ENCODE measurements at places on chromosomes 13 and 19.

- DNase-seq = no peak
These were observed 729.4 kb downstream of the EFNB2 start for GRCh38 chr13:105805892-105806627.

DNA sequence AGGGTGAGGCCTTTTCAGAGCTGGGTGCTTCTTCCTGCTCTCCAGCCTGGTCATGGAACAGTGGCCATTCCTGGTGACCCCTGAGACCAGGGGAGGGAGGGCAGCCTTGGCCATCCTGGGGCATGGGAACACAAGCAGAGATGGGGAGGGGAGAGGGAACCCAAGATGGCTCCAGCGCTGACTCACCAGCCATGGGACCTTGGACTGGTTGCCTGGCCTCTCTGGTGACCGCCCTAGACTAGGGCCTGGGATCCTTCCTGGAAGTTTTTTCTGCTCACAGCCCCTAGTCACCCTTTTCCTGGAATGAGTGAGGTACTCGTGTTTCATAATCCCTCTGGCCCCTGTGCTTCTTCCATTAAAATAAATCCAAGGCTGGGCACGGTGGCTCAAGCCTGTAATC is 3.3 kb upstream of the OPA3 start:
- no peak for DNase-seq

DNA sequence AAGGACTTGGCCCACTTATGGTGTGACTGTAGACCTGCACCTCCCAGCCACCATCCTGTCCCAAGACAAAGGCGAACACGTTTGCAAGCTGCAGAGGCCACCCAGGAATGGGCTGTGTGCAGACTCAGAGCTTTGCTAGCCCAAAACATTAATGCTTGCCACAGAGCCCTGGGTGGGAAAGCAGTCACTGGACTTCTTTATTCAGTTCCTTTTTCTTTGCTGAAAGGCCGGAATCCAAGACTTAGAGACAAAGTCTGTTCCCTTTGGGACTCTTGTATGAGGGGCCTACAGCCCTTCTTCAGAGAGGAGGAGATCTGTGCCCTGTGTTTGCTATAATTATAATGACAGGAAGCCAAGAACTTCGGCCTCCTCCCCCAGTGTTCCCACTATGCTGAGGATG is 167.8 kb downstream of the DLEU7 start:
- no peak for DNase-seq

DNA sequence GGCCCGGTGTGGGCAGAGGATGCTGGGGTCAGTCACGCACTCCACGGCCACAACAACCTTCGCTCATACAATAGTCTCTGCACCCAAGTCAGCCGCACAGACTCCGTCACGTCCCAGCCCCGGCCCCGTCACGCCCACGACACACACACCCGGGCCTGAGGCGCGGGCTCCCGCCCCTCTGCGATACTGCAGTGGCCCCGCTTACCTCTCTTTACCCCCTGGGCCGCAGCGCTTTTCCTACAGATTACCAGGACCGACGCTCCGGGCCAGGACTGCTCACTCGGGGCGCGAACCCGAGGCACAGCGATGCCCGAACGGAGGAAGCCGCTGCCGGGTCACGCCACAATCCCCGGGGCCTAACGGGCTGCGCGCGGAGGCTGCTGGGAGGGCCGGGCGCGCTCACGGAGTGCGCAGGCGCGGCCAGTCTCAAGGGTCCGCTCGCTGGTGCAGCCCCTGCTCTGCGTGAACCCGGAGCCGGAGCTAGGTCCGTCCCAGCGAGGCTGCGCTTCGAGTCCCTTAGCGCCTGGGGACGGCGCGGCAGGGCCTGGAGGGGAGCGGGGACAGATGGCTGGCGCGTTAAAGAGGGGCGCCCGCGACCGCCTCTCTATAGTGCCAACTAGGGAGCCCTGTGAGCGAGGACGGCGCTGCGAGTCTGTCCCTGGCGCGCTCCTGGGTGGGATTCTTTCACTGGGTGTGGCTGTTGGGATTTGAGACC is at the start of gene ZFP82:
Gene ZFP82, minus strand, starts transcription at position 358 of the 715 bp plus-strand sequence. CDS start 8,855 bp downstream, outside the sequence.
- DNase-seq = peak; percentile 65

GRCh38 chr13:48403913-48404312 is 9.0 kb downstream of the LPAR6 start:
- no peak for DNase-seq

GRCh38 chr13:42610649-42611048 is 36.7 kb downstream of the TNFSF11 start:
- no peak for DNase-seq

- DNase-seq = no peak
These were observed 32.8 kb downstream of the PEPD start for GRCh38 chr19:33488826-33489225.

GRCh38 chr13:67008075-67008668 is 222.0 kb downstream of the PCDH9 start:
- no peak for DNase-seq

GRCh38 chr13:30480292-30480950 is 14.7 kb upstream of the HMGB1 start:
- DNase-seq = no peak

- no peak for DNase-seq
These were observed 40.9 kb downstream of the DEDD2 start for GRCh38 chr19:42176649-42176989.

GRCh38 chr13:28679628-28680027 is 20.7 kb downstream of the POMP start:
- no peak for DNase-seq

GRCh38 chr13:80251403-80251802 is 89.5 kb downstream of the SPRY2 start:
- DNase-seq = no peak

- no peak for DNase-seq
These were observed 3.5 kb downstream of the PEG3 start for GRCh38 chr19:56837004-56837403.

DNA sequence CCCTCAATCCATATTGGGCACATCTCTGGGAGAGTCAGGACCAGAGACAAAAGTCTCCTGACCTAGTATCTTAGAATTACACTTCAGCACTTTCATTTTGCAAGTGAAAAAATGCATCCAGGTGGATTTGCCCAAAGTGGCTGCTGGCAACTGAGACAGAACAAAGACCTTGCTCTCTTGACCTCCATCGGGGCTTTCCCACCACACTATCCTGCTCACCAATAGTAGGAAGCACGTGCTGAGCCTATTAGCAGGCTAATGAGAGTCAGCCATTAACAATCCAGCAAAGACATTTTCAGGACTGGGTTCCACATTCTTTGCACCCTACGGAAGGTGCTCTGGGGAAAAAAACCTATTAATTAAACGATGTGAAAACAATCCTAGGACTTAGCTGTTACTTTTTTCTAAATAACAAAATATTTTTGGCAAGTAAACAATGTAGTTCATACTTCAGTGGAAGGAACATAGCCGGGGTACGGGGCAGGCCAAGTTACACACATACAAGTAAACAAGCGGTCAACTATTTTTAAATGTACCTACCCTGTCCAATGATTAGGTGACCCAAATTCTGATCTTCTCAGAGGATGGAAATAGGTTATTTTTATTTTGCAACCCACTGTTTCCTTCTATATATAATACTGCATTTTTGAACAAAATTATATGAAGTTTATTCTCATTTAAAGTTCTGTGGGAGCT is 78.6 kb downstream of the CDADC1 start:
- DNase-seq = no peak

GRCh38 chr13:109055850-109056249 is 426.4 kb downstream of the MYO16 start:
- no peak for DNase-seq

GRCh38 chr13:98461486-98462240 is 115.2 kb downstream of the STK24 start:
- DNase-seq = no peak

DNA sequence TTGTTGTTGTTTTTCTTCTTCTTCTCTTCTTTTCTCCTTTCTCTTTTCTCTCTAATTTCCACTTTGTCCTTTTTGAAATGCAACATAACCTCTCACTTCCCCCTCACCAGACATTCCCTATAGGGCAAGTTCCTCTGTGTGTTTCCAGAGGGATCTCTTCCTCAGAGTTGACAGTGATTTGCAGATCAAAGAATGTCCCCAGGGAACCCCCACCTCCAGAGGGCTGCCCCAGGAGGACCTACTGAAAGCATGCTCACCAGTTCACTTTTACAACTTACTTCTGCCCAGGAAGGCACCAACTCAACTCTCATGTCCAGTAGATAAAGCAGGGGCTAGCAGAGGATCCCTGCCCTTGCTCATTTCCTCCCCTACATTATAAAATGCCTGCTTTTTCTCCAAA is 1648.0 kb downstream of the PCDH9 start:
- no peak for DNase-seq

DNA sequence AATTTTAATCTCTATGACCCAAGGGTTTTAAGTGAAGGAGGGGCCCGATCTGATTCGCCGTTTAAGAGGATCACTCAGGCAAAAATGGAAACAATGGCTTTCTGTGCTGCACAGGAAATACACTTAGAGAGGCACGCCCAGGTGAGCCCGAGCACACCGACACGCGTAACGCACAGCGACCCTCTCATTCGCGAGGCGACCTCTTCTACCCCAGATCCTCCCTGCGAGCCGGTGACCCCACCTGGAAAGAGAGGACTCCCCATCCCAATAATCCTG is 216 bp downstream of the SH2D3A start:
- no peak for DNase-seq

GRCh38 chr19:14090509-14091080 is at the start of gene SAMD1:
Gene SAMD1 (minus strand): TSS chr19:14090751.
- peak; percentile 75 for DNase-seq

DNA sequence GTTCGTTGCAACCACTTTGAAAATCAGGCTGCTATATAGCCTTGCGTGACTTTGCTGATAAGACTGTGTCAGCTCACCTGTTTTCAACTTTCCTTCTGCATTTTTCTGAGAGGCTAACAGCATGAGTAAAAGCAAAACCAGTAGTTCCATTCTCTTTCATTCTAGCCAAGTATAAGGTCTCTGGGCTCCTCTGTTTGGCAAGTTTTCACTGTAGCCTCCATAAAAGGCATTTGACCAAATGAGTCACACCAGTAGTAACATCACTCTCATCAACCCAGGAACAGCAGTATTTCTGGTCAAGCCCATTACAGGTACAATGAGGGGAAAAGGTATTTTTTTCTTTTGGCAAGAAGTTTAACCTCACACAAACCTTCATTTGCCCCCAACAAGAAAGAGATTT is 1149.8 kb upstream of the MIR17HG start:
- no peak for DNase-seq

DNA sequence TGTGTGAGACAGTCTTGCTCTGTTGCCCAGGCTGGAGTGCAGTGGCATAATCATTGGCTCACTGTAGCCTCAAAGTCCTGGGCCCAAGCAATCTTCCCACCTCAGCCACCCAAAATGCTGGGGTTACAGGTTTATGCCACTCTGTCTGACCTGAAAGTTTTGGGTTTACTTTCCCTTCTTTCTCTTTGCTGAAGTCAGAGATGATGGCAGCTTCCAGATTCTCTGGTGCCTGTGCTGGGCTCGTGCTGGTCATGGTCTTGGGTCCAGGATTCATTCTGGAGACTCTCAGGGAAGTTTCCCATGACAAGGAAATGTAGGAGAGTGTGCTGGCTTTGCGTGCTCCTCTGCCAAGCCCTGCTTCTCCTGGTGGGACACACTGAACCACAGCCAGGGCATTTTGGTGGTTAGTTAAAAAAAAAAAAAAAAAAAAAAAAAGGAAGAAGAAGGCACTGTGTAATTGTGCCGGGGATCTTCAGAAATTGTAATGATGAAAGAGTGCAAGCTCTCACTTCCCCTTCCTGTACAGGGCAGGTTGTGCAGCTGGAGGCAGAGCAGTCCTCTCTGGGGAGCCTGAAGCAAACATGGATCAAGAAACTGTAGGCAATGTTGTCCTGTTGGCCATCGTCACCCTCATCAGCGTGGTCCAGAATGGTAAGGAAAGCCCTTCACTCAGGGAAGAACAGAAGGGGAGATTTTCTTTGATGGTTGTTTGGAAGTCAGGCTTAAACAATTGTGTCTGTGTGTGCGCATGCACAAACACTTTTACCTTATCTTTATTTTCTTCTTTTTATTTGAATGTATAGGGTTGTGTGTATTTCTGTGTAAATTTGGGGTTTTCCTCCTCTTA is at the start of gene ALOX5AP:
Gene ALOX5AP, plus strand, starts transcription at position 519 of the 847 bp plus-strand sequence. Its CDS starts 63 bp downstream, at position 582.
- DNase-seq = no peak
